ENCODE measurements at places on chromosomes 2 and 18.
A peak's percentile ranks its signal among the peaks of the same experiment; 100 is the strongest.

DNA sequence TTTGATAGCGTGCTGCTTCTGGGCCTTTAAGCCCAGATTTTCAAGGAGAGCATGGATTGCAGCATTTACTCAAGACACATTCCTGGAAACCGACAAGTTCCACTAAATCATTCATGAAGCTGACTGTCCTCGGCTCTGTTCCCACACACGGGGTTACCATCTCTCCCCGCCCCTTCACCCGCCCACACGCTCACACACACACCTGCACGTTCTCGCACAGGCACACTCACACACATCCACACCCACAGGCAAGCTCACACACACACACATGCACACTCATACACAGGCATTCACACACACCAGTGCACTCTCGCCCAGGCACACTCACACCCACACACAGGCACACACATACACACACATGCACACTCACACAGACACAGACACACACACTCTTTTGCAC is 150.0 kb upstream of the AGAP1 start:
- no peak for DNase-seq

- DNase-seq: no peak
Measured at GRCh38 chr2:167249197-167249596, 360.9 kb downstream of the XIRP2 start.

DNA sequence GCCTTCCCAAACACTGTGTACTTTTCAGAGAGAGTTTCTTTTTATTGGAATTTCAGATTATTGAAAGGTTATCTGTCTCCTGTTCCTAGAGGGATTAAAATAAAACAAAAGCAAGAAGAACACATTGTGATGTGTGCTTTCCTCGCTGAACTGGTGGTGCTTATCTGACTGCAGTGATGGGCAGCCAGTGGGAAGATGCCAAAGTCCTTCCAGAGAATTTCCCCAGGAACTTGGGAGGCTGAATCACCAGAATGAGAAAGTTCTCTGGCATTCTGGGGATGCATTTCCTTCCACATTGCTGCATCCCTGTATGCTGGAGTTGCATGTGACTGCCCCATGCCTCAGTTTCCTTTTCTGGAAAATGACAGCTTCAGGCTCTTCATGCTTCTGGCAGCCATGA is 53.9 kb upstream of the SEC11C start:
- DNase-seq: peak; percentile 15

DNA sequence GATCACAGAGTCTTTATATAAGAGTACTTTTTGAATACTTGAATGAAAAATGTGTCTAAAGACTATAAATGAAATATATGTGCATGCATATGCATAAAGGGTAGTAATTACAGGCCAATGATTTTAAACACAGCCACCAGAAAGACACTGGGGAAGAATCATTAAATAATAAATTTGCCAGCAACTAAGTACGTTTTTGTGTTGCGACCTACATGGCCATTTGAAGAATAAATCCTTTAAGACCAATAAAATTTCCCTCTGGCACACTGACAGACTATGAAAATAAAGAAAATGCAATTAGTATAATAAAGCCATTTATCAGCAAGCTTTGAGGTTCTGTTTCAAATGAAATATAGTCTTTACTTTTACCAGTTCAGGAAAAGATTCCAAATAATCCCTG is 1413.3 kb downstream of the LRP1B start:
- no peak for DNase-seq

DNA sequence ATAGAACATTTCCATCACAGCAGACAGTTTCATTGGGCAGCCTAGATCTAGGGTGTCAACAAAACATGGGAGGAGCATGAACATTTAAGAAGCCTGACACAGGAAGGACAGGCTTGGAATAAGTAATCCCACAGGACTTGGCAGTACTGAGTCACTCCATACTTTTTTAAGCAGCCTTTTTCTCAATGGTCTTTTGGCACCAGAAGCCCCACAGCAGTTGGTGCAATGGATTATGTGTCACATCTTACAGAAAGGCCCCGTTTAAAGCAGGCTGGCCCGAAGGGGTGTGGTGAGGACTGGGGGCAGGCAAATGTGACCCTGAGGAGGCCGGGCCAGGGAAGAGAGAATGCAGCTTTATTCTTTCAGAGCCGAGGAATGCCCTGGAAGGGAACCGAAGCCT is 26.6 kb downstream of the SPTBN1 start:
- DNase-seq: peak; percentile 99

- DNase-seq: no peak
Measured at GRCh38 chr2:117820444-117820843, 6.0 kb downstream of the DDX18 start.

GRCh38 chr2:120716641-120717585 is 18.8 kb upstream of the GLI2 start:
- no peak for DNase-seq

DNA sequence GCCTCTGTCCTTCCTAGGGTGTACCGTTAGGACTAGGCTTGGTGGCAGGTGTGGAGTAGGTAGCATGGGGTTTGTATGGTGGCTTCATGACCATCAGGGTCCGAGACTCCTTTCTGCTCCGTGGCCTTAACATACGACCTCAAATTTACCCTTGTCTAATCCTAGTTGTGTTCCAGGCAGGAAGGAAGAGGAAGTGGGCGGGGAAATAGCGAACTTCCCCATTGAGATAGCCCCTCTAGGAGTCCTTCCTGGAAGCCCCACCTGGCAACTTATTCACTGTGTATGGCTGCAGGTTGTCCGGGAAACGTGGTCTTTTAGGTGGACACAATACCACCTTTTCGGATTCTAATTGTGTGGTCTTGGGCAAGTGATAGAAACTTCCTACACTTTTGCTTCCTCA is 9.3 kb downstream of the CD8A start:
- no peak for DNase-seq

GRCh38 chr18:7545734-7546133 is 21.4 kb upstream of the PTPRM start:
- DNase-seq: no peak

GRCh38 chr18:8084160-8084559 is 517.0 kb downstream of the PTPRM start:
- DNase-seq: peak; percentile 67

GRCh38 chr18:8507361-8507760 is 101.9 kb upstream of the RAB12 start:
- no peak for DNase-seq

- DNase-seq: no peak
Measured at GRCh38 chr2:90069290-90069894, 1377.9 kb downstream of the RPIA start.

DNA sequence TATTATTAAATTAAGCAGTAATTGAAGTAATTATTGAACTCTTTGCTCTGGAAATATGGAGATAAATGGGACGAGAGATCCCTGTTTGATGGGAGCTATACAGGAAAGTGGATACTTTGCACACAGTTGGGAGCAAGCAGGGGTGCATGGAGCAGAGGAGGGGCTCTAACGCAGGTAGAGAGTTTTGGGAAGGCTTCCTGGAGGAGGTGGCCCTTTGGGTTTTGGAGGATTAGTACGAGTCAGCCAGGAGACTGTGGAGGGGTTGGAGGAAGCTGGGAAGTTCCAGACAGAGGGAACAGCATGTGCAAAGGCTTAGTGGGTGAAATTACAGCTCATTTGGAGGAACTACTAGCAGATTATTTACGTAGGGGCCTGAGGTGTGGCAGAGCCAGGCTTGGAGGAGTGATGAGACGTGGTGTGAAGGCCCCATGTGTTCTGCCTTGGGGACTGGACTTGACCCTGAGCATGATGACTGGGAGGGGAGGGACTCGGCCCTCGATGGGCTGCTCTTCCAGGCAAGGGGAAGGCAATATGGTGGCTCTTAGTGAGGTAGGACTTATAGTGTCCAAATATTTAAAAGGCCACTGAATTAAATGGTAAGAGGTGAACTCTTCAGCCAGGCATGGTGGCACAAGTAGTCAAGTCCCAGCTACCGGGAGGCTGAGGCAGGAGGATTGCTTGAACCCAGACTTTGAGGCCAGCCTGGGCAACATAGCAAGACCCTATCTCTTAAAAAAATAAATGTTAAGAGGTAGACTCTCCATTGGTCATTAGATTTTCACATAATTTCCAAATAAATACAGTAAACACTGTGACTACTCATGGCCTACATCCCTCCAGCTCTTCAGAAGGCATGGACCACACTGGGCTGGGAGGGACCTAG is 30.2 kb downstream of the GREB1 start:
- no peak for DNase-seq

- DNase-seq: no peak
Measured at GRCh38 chr18:48617844-48618497, 79.1 kb downstream of the CTIF start.
